ENCODE measurements at places on chromosomes 7 and 10.

DNA sequence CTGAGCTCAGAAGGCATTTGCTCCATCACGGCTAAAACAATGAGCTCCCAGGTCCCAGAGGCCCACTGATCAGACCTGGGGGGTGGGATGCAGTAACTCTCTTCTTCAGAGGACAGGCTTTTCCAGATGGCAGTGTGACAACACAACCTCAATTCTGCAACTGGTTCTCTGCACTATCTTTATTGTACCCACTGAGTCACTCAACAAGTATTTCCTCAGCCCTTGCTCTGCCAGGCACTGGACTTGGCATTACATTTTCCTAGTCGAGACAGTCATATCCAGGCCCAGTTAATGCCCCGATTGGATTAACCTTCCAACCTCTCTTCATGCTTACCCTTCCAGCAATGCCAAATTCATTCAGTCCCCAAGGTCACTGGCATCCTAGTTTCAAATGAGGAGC, 72.6 kb downstream of the JAZF1 start:
- no peak for DNase-seq

DNA sequence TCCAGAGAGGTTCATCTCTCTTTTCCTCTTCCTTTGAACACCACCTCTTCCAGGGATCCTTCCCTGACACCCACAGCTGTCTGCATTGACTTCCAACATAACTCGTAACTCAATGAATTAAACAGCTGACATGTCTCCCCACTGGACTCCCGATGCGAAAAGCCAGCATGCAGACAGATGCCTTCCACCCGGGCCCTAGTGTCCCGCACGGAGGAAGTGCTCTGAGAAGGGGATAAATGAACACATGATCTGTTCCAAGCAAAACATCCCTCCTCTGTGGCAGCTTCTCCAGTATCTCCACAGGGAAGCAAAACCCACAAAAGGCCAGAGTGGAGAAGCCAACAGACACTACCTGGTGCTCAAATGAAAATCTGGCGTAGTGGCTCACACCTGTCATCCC, 28.3 kb downstream of the OGDHL start:
- DNase-seq, result no peak

GRCh38 chr10:122234416-122234815, 36.7 kb upstream of the BTBD16 start:
- DNase-seq, result peak; percentile 34

DNA sequence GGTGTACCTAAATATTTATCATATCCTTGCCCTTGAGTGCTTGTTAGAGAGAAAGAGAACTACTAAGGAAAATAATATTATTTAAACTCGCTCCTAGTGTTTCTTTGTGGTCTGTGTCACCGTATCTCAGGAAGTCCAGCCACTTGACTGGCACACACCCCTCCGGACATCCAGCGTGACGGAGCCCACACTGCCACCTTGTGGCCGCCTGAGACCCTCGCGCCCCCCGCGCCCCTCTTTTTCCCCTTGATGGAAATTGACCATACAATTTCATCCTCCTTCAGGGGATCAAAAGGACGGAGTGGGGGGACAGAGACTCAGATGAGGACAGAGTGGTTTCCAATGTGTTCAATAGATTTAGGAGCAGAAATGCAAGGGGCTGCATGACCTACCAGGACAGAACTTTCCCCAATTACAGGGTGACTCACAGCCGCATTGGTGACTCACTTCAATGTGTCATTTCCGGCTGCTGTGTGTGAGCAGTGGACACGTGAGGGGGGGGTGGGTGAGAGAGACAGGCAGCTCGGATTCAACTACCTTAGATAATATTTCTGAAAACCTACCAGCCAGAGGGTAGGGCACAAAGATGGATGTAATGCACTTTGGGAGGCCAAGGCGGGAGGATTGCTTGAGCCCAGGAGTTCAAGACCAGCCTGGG, 11.4 kb downstream of the SERPINE1 start:
- no peak for DNase-seq

GRCh38 chr7:135980012-135980551, 2.9 kb upstream of the MTPN start:
- no peak for DNase-seq

GRCh38 chr7:128735436-128735835, 3.7 kb upstream of the CALU start:
- no peak for DNase-seq

DNA sequence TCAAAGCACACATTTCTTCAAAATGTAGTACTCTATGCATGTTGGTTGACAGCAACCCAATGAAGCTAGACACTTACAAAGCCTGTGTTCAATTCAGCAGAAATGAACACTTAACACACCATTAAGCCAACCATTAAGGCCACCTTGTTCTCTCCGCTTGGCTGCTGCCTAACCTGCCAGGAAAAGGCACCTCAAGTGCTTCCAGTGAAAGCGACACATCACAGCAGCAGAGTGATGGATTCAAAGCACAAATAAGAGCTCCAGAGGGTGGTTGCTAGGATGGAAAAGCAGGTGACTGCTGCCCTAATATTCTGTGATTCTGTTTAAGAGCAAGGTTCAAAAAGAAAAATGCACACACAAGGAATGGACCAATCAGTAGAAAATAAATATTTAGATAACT, 81.5 kb upstream of the GNAI1 start:
- peak; percentile 98 for DNase-seq

DNA sequence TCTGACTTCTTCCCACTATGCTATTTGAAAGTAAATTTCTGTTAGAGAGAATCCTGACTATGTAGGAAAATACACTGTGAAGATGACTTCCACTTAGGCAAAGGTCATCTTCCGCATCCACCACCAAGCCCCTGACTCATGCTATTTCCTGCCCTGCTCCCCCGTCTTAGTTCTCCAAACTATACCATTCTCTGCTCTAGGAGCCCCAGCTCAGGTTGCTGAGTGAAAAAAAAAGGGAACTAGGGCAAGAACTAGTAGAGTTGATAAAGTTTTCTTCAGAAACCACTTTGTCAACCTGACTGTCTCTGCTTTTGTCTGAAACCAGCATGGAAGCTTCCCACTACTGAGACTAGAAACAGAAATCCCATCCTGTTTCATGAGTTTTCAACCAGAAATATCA, 96.9 kb downstream of the EVX1 start:
- DNase-seq, result no peak

- DNase-seq, result no peak
These were observed 48.6 kb upstream of the PDGFA start for GRCh38 chr7:568031-568951.

GRCh38 chr7:89602984-89603383, 551.3 kb upstream of the STEAP1 start:
- no peak for DNase-seq

GRCh38 chr10:74825371-74826141, 844 bp upstream of the KAT6B start:
- DNase-seq, result peak; percentile 20

DNA sequence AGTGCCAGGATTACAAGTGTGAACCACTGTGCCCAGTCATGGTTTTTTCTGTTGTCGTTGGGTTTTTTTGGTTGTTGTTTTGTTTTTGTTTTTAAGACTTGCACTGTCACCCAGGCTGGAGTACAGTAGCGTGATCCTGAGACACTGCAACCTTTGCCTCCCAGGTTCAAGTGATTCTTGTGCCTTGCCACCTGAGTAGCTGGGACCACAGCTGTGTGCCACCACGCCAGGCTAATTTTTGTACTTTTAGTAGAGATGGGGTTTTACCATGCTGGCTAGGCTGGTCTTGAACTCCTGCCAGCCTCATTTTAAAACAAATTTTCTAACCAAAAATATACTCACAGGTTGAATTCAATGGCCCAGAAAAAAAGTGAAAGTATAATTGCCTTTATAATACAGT, 174.1 kb downstream of the AHR start:
- DNase-seq, result no peak

GRCh38 chr7:130900471-130901076, 166.6 kb upstream of the KLF14 start:
- no peak for DNase-seq

DNA sequence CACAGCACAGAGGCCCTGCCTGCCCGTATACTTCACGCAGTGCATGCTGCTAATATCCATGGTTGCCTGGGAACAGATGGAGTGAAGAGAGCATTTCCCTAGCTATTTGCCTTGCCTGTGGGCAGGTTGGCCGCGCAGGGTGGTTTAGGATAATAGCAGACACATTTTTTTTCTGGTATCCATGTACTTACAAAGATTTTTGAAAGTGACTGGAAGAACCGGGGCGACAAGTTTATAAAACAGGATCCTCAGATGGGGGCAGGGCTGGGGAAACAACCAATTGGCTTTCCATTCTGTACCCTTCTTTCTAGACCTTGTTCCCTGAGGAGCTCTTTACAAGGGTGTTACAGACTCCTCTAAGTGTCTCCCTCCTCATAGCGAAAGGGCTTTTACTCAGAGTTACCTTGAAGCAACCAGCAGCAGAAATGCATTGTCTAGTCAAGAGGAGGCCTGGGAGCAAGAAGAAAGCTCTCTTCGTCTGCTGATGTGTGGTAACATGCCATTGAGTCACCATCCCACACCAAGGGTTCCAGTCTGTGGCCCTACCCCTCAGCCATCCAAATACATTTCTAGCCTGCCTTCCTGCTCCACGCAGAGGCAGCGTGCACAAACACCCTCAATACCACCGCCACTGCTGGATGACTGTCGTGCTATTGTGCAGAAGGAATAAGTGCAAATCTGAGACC, 31.5 kb downstream of the MTURN start:
- DNase-seq, result peak; percentile 24

- DNase-seq, result no peak
These were observed 53.7 kb upstream of the IGFBP3 start for GRCh38 chr7:45974540-45975360.

- DNase-seq, result no peak
These were observed 53.6 kb upstream of the ELN start for GRCh38 chr7:73974101-73974947.

GRCh38 chr10:33476757-33477273, 142.3 kb upstream of the NRP1 start:
- no peak for DNase-seq

DNA sequence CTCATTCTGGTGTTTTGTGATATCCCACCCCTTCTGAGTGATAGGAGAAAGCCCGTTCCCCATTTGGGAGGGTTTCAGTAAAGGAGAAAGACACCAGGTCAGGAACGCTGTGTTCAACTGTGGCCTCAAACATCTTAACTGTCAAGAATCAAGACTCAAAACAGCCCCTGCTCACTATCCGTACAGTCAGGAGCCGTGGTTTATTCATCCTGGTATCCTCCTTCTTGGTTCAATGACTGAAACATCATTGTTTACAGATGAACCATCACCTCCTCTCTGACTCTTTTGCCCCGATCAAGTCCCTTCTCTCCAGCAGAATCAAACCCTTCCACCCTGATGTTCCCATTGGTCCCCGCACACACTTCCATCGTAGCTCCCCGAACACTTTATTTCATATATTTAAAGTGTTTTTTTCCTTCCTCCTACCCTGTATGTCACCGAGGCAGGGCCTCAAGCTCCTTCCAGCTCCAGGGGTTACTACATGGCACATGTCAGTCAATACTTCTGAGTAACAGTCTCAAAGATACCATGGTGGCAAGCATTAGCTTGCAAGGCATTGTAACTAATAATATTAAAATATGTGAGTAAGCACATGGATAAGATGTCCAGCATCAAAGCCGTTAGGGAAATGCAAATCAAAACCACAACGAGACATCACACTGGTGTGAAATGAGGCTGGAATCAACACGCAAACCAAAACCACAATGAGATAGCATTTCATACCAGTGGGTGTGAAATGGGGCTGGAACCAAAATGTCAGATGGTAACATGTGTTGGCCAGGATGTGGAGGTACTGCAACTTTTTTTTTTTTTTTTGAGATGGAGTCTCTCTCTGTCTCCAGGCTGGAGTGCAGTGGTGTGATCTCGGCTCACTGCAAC, 124.7 kb upstream of the C1QL3 start:
- DNase-seq, result no peak

- DNase-seq, result no peak
These were observed 40.0 kb downstream of the SVOPL start for GRCh38 chr7:138661069-138661635.

- peak; percentile 76 for DNase-seq
These were observed at the start of gene CDK14 for GRCh38 chr7:90595801-90596670. Gene CDK14, plus strand, starts transcription at chr7:90596321. Its CDS starts 307 bp downstream, at chr7:90596628.

DNA sequence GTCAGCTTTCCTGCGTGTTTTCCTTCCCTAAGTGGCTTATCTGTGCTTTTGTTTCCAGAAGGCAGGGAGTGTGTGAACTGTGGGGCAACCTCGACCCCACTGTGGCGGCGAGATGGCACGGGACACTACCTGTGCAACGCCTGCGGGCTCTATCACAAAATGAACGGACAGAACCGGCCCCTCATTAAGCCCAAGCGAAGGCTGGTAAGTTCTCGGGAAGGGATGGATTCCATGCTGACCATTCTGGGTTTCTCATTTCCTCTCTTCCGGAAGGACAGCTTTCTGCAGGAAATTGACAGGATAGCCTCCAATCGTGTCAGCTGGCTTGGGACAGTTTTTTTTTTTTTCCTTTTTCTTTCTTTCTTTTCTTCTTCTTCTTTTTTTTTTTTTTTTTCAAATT, 9.4 kb downstream of the GATA3 start:
- no peak for DNase-seq

DNA sequence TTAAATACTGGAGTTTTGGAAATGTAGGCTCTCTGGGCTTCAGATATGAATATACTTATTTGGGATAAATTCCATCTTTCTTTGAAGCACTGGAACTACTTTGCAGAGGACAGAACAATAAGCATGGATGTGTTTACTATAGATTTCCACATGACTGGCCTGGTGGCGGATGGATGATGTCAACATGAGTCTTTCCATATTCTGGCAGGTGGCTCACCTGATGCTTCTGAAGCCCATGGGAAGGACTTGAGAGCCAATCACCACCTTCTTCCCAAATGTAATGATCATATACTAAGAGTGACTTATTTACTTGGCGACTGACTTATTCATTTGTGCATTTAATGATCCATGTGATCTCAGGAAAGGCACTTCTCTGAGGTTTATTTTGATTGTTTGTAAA, 110.5 kb downstream of the FANK1 start:
- DNase-seq, result no peak

- no peak for DNase-seq
These were observed 2.2 kb downstream of the TBATA start for GRCh38 chr10:70782746-70783680.

- no peak for DNase-seq
These were observed 8.9 kb upstream of the SIRT1 start for GRCh38 chr10:67875340-67876238.

GRCh38 chr10:50498465-50498864, 125.3 kb downstream of the SGMS1 start:
- DNase-seq, result no peak

GRCh38 chr7:33452805-33453502, 323.6 kb downstream of the BBS9 start:
- DNase-seq, result no peak

GRCh38 chr7:24574386-24574785, 1.1 kb downstream of the PALS2 start:
- DNase-seq, result no peak

DNA sequence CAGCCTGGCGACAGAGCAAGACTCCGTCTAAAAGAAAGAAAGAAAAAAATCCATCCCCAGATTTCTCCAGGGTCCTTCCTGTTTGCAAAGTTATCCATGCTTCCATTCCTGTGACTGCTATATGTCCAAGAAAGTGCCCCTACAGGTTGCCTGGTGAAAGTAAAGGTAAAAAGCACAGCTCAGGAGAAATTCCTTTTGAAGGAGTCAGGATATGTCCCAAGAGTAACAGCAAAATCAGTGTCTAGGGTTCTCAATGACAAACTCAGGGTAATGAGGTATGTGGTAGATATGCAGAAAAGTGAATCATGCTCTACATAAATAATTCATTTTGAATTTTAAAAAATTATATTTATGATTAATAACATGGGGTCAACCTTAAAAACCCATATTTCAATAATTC, 91.5 kb downstream of the CTTNBP2 start:
- DNase-seq, result no peak
